ENCODE measurements at places on chromosomes 16 and 17.

DNA sequence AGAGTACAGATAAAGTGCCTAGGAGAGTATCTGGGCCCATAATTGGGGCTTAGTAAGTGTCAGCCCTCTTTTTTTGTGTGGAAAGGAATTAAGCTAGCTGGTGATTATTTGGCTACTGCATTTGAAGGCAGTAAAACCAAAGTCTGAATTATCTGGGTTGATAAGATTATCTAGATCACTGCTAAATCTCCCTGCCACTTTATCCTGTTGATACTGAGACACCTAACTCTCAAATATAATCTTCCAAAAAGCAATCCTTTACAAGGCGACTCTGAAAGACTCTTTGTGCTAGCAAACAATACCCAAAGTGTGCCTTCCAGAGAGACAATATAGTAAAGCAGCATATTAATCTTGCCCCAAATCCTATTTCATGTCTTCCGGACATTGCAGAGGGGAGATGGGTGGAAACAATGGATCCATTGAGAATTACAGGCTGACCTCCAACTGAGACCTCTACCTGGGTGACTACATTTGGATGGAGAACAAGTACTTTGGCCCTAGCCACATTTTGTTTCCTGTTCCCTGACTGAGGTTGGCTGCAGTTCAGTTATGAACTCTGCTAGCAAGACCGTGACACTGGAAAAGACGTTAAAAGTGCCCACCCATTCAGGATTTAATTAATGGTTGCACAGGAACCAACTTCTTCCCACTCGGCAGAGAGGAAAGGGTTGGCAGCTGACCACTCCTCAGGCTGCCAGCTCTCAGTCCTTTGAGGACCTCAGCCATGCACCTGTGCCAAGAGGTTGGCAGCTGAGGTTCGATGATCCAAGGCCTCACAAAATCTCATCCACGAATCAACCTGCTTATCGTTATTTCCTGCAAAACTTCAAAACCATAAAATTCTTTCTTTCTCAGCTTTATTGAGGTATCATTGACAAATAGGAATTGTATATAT, 72.6 kb downstream of the SYCE1L start:
- DNase-seq = no peak

DNA sequence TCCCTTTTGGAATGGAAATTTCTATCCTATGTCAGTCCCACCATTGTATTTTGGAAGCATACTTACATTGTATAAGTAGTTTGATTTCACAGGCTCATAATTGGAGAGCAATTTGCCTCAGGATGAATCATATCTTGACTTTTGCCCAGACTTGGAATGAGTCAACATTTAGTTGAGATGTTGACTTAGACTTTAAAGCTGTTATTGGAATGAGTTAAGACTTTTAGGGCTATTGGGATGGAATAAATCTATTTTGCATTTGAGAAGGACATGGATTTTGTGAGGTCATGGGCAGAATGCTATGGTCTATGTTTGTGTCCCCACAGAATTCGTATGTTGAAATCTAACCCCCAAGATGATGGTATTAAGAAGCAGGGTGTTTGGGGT, 12.2 kb upstream of the ZNF594 start:
- no peak for DNase-seq

GRCh38 chr16:22664561-22664997, 149.4 kb upstream of the HS3ST2 start:
- DNase-seq = no peak

- no peak for DNase-seq
Observed at GRCh38 chr16:67964477-67965131, 3.8 kb downstream of the SLC12A4 start.

GRCh38 chr17:33968350-33969044, 286.6 kb upstream of the CCL2 start:
- DNase-seq = no peak

DNA sequence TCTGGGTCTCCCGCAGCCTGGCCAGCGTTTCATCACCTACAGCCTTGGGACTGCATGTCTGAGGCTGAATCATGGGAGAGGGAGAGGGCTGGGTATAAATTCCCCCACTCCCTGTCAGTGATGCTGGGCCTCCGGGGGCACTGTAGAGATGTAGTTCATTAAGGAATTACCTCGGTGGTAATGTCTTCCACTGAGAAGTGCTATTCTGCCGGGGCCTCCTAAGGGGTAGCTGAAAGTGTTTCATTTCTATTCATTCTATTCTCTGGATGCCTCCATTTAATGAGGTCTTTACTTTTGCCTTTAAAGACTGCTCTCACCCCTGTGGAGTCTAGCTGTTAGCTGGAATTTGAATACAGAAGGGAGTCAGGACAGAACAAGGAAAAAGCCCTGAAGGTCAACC, 116.4 kb upstream of the HS3ST4 start:
- DNase-seq = no peak

DNA sequence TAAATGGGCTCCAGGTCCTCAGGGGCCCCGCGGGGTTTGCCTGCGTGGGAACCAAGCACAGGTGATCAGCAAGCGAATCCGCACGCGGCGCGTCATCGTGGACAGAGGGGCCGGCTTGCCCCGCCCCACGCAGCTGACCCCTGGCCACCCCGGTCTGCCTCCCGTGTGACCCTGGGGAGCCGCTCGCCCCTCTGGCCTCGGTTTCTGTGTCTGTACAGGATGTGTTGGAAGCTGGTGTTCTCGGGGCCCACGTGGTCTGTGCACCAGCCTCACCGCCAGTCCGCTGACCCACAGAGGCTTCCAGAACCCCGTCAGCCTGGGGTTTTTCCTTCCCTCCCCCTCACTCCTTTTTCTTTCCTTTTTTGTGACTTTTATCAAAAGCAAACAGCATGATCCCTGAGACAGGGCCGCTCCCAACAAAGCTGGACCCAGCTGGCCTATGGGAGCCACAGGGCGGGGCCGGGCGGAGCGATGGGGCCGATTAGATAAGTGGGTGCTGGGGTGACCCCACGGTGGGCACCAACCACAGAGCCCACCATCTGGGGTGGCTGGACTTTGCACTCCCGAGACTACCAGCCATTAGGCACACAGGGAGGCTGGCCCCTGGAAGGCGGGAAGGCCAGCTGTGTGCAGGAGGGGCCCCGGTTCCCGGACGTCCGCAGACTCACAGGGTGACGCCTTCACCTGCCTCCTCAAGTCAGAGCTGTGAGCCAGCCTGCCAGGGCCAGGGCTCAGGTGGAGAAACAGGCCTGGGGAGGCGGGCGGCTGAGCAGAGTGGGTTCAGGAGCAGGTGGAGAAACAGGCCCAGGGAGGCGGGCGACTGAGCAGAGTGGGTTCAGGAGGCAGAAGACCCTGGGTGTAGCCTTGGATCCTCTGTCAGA, 56.0 kb downstream of the ZFPM1 start:
- no peak for DNase-seq

- DNase-seq = no peak
Observed at GRCh38 chr17:45953561-45953960, 45.5 kb upstream of the STH start.

- no peak for DNase-seq
Observed at GRCh38 chr17:48488548-48489106, 42.2 kb downstream of the HOXB1 start.

GRCh38 chr16:19415461-19415860, 2.2 kb upstream of the TMC5 start:
- no peak for DNase-seq

DNA sequence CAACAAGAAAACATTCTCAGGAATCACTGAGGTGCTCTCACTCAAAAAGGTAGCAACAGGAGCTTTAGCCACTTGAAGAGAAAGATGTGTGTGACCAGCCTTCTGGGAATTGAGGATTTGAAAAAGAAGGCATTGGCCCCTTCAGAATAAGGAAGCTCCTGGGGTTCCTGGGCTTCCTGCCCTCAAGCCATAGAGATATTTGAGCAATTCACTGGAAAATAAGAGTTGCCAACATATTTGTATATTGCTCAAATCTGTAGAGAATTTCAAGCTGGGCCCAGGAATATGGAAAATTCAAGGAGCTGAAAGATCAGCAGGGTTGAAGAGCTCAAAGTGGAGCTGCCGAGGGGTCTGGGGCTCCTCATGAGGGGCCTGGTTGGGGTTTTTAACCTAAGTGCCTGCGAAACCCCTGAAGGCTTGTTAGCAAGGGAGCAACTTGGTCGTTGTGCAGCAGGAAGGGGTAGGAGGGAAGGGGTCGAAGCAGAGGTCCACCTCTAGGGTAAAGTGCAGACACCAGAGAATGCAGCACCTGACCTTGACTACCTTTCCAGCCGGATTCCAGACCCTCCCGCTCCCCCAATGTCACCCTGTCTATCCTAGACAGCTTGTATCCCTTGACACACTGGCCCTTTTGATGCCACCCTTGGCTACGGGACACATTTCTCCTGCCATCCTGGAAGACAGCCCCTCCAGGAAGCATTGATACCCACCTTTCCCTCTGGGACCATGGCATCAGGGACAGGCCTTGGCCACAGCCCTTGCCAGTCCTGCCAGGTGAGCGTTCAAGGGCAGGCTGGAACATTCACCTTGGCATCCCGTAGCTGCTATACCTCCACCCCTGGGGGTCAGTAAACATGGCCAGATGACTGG, 67.6 kb upstream of the SREBF1 start:
- DNase-seq = no peak

GRCh38 chr17:30519707-30520106, 42.5 kb downstream of the GOSR1 start:
- DNase-seq = no peak

DNA sequence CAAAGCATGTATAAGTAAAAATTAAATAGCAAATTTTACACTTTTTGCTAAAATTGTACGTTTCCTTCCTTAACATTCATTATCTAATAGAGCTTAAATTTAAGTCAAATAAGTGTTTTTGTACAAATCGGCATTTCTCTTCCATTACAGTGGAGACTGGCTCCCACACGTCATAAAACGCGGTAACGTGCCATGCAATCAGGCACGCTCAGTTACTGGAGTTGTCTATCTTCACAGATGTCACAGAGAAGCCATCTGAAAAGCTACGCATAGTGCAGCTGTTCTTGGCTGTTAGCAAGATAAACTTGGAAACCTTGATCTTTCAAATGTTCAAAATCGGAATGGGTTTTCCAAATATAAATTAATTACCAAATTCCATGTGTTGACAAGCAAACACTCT, 165.3 kb downstream of the STX8 start:
- no peak for DNase-seq

DNA sequence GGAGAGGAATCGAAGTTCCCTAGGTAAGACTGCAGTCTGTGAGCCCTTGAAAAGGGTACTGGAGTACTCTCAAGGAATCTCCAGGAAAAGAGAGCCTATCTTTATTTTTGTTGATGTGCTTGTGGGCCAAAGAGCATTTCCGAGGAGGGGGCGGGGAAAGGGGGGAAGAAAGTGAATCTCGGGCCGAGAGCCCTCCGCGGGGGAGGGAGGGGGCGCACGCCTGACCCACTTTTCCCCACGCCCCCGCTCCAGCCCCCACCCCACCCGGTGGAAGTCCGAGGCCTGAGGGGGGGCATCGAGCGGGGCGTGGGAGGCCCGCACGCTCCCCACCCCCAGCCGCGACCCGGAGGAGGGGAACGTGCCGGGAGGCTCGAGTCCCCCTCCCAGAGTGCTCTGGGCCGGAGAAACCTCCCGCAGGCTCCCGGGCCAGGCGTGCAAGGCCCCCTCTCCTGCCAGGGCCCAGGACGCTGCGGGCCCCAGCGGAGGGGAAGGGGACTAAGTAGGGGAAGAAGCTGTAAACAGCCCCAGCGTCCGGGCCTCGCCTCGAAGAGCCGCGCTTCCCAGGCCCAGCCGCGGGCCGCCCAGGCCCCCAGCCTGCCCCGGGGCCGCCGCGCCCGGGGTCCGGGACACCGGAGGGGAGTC, 444 bp downstream of the HELZ start:
- no peak for DNase-seq

- DNase-seq = no peak
Observed at GRCh38 chr17:2013994-2014317, 11.2 kb downstream of the RTN4RL1 start.

GRCh38 chr17:67150826-67151225, 94.2 kb downstream of the HELZ start:
- DNase-seq = no peak

- no peak for DNase-seq
Observed at GRCh38 chr17:44049294-44050060, 17.0 kb downstream of the LSM12 start.

GRCh38 chr17:67434061-67434525, 57.0 kb downstream of the PITPNC1 start:
- peak; percentile 72 for DNase-seq

GRCh38 chr16:1494129-1494640, 1.0 kb downstream of the TELO2 start:
- no peak for DNase-seq

DNA sequence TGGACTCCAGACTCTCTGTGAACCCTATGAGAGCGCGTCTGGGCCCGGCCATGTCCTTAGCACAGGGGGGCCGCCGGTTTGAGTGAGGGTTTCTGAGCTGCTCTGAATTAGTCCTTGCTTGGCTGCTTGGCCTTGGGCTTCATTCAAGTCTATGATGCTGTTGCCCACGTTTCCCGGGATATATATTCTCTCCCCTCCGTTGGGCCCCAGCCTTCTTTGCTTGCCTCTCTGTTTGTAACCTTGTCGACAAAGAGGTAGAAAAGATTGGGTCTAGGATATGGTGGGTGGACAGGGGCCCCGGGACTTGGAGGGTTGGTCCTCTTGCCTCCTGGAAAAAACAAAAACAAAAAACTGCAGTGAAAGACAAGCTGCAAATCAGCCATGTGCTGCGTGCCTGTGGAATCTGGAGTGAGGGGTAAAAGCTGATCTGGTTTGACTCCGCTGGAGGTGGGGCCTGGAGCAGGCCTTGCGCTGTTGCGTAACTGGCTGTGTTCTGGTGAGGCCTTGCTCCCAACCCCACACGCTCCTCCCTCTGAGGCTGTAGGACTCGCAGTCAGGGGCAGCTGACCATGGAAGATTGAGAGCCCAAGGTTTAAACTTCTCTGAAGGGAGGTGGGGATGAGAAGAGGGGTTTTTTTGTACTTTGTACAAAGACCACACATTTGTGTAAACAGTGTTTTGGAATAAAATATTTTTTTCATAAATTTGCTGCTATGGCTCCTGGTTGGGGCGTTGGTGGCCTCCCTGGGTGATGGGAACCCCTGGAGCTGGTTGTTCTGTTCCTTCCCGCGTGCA, 23.1 kb downstream of the STAT5A start:
- peak; percentile 10 for DNase-seq

- no peak for DNase-seq
Observed at GRCh38 chr17:34357398-34357797, 1.1 kb downstream of the CCL13 start.

- no peak for DNase-seq
Observed at GRCh38 chr17:31425282-31426040, 34.0 kb downstream of the RAB11FIP4 start.

GRCh38 chr16:65831903-65832666, 534.4 kb upstream of the CDH5 start:
- no peak for DNase-seq

DNA sequence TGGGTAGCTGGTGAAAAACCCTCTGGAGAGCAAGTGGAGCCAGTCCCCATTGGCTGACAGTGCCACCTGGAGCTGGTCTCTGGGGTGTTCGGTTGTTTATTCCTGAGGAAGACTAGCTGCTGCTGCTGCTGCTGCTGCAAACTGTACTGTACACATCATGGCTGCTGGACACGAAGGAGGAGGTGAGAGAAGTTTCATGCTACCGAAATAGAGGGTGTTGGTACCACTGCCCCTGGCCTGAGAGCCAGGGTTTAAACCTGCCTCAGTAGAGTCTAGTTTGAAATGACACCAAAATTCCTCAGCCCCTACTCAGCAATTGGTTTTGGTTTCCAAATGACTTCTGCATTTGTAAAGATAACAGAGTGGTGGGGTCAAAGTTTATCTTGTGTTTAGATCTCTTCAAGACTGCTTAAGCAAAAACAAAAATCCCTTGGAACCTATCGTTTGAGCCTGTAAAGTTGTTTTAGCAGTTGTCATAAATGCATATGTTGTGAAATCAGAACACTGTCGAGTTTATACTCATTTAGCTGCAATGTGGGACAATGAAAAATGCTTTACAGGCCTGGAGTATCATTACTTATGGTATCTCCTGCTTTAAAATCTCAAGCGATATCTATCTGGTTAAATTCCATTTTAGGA, 40.8 kb downstream of the CYB5B start:
- no peak for DNase-seq
